ENCODE measurements at places on chromosomes 2 and 18.
A peak's percentile ranks its signal among the peaks of the same experiment; 100 is the strongest.

- DNase-seq, result no peak
These were observed 367.4 kb upstream of the CDH20 start for GRCh38 chr18:60965856-60966255.

DNA sequence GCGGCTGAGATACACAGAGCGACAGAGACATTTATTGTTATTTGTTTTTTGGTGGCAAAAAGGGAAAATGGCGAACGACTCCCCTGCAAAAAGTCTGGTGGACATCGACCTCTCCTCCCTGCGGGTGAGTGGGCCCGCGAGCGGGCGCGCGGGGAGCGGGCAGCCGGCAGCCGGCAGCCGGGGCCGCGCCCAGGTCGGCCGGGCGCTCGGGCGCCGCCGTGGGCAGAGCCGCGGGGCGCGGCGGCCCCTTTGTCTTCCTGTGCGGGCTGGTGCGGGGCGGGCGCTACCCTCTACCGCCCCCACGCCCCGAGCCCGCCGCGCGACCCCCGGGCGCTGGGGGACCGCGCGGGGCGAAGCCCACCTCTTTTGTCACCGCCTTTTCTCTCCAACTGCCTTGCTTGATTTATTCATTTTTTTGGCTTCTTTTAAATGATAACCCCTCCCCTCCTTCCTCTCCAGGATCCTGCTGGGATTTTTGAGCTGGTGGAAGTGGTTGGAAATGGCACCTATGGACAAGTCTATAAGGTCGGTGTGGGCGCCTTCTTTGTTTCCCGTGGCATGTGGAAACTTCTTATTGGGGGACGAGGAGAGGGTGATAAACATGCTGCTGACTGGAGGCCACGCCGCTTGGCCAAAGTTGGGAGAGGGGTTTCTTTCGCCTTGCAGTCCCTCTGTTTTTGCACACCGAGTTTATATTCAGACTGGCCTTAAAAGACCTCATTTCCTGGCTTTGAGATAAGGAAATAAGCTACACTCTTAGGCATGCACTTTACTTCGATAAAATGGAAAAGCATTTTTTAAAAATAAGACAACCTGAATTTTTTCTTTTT, 722 bp downstream of the MAP4K4 start:
- no peak for DNase-seq

- DNase-seq, result no peak
These were observed 2110.3 kb upstream of the CELF4 start for GRCh38 chr18:39675906-39676305.

DNA sequence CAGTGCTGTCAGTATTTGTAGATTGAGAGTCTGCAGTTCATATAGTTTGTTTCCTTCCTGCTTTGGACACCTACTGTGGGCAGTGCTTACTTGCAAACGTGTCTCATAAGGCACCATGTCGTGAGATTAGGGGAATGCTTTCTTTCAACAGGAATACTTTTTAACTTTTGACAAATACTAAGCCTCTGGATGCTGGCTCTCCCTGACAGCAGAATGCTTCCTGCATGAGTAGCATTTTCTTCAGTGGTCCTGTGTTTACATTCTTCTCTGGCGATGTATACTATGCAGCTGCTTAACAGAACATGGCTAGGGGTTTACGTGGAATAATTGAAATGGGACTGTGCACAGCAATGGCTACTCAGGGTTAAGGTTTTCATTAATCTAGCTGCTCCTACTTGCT, 807.5 kb downstream of the MBD2 start:
- no peak for DNase-seq

DNA sequence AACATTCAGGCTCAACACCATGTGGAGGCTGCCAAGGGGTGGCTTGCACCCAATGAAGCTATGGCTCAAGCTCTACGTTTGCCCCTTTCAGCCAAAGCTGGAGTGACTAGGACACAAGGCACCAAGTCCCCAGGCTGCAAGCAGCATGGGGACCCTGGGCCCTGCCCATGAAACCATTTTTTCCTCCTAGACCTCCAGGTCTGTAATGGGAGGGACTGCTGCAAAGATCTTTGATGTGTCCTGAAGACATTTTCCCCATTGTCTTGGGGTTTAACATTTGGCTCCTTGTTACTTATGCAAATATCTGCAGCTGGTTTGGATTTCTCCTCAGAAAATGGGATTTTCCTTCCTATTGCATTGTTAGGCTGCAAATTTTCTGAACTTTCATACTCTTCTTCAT, 51.0 kb downstream of the PDE1A start:
- DNase-seq, result no peak

GRCh38 chr2:145007093-145007959, 487.4 kb upstream of the ZEB2 start:
- DNase-seq, result no peak

GRCh38 chr2:39865751-39866150, 86.7 kb upstream of the THUMPD2 start:
- no peak for DNase-seq

DNA sequence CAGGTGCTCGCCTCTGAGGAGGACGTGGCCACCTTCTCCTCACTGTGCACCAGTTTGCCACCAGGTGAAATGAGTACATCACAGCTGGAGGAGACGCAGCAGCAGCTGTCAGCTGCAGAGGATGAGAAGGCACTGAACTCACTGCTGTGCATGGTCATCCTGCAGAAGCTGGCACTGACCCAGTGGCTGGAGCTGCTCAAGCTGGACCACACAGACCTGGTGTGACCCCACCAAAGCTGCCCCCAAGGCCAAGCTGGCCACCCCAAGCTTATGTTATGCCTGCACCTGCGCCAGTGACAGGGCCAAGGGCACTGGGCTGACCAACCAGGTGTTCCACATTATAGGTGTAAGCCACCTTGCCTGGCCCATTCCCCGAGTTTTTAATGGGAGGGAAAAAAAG, 19.3 kb downstream of the CLK1 start:
- DNase-seq, result no peak

- no peak for DNase-seq
These were observed 144.5 kb downstream of the BCL11A start for GRCh38 chr2:60408811-60409530.

DNA sequence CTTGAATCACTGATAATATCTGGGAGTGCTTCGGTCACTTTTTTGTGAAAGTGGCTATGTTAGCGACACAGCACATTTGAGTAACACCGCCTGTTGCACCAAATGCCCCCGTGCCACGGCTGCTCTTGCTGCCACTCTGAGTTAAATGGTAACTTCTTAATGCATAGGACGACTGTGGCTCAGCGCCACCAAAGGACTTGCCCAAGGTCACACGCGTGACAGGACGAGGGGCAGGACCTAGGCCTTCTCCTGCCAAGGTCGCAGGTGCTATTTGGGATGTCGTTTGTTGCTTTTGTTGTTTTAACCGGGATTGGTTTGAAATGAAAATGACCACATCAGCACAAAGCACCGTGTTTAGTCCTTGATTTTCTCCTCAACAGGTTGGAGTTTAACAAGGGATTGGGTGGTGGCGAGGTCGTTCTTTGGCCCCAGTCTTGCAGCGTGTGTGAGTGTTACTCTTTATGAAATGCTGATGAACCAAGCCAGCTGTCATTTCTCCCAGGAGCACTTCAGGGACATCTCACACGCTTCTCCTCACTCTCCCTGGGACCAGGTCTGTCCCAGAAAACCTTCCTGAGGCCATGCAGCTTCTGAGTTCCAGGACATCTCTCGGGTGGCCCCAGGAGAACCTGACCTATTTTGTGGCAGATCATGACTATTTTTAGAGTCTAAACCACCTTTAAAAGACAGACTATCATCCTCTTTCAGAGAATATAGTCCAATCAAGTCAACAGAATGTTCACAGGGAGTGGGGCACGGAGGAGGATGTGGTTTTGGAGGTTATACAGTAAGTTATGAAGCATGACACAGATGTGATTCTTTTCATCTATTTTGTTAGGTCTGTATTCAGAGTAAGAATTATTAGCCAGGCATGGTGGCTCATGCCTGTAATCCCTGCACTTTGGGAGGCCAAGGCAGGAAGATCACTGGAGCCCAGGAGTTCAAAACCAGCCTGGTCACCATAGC, 49.9 kb downstream of the MTCL1 start:
- DNase-seq, result no peak

GRCh38 chr2:216920143-216920876, 60.4 kb upstream of the TNP1 start:
- DNase-seq, result no peak

GRCh38 chr2:227772932-227773331, 27.2 kb downstream of the SCYGR8 start:
- no peak for DNase-seq

DNA sequence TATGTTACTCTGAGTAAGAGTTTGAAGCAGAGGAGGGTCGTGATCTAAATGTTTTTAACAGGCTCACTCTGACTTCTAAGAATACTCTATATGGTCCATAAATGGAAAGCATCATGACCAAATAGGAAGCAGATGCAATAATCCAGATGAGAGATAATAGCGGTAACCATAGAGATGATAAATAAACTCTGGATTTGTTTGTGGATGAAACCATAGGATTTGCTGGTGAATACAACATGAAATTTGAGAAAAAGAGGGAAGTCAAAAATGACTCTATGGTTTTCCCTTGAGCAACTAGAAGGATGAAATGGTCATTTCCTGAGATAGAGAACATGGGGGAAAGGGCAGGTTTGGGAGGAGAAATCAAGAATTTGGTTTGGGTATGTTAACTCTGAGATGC, 3.9 kb downstream of the HEATR5B start:
- DNase-seq, result no peak

DNA sequence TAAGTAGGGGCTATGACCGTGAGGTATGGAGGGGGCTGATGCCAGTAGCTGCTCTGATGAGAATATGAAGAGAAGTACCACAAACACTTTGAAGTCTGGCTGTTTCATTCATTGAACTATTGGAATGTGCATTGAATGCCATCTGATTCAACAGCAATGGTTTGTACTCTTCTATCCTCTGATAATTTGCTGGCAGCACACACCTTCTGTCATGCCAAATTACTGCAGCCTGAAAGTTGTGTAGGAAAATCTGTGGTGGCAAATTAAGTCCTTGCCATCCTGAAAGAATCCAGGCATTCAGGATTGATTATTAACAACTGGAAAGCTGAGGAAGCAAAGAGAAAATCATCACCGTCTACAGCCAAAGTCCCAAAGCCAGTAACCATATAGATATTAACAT, 711.2 kb downstream of the NRXN1 start:
- no peak for DNase-seq

- DNase-seq, result no peak
These were observed 58.1 kb downstream of the NCKAP1 start for GRCh38 chr2:182980115-182980514.

- no peak for DNase-seq
These were observed 267.4 kb downstream of the LNPK start for GRCh38 chr2:175734686-175735085.

DNA sequence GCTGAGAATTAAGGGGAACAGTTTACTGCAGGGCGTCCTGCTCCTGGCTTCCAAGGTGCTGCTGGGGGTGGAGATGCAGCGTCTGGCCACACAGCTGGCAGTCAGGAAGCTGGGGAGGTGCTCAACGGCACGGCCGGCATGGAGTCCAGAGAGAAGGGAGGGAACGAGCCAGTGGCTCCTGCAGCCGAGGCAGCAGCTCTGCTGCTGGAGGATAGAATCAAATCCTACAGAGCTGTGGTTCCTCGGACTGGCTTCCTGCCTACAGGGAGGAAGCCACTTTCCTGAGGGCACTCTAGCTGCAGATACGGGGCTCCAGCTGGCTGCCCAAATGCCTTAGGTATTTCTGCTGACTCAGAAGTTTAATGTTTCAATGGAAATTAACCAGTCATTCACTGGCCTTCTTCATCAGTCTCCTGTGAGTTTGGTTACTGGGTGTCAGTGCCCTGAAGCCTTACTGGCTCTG, 266.3 kb downstream of the TWIST2 start:
- DNase-seq, result no peak

- DNase-seq, result peak; percentile 3
These were observed 98.2 kb upstream of the B3GNT7 start for GRCh38 chr2:231297108-231297908.

DNA sequence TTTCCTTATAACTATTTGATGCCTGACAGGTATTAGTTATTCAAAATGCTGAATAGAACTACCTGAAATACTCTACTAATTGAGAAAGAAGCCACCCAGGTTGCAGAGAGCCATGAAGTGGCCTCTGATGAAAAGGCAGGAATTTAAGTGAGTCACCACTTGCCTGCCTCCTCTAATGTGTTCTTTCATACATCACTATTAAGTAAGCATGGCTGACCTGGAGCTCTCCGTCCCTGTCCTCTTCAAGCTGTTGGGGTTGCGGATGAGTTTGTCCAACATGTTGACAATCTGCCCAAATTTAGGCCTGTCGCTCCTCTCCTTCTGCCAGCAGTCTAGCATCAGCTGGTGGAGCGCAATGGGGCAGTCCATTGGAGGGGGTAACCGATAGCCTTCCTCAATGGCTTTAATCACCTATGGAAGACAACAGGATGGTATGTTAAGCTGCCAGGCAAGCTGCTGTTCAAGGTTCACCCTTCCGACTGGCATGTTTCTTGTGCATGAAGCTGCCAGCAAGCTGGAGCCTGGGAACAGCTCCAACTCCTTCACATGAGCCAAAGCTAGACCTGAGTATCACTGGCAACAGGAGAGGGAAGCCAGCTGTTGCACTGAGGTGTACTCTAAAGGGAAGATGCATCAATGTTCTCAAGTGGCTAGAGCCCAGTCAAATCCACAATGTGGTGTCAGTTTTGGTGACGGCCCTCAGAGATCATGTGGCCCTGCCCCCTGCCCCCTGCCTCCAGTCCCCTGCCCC, 142.2 kb downstream of the EPHA4 start:
- DNase-seq, result no peak

DNA sequence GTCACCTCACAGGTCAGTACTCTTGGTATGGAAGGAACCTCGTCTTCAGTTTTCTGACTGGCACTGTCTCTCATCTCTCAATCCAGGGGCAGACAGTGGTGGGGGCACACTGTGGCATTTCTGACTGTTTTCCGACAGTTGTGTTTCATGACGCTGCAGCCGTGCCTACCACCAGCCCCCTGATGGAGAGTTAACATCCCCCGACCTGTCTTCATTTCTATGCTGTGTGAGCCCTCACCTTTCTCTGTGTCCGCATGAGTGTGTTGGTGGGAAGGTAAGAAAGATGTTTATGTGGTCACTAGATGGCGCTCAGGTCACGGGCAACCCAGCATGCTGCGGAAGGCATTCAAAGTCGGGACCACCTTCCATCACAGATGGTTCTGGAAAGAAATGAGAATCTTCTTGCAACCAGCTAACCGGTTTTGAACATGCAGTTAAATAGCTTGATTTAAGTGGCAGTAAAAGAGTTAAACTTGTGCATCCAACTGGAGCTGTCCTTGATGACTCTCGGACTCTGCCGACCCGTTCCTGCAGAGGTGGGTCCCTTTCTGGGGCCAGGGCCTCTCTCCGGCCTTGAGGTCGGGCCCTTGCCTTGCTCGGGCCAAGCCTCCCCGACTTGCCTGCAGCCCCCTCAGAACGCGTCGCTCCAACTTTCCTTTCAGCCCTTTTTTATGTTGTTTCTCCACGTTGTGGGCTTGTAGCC, 92.4 kb downstream of the DYSF start:
- no peak for DNase-seq

DNA sequence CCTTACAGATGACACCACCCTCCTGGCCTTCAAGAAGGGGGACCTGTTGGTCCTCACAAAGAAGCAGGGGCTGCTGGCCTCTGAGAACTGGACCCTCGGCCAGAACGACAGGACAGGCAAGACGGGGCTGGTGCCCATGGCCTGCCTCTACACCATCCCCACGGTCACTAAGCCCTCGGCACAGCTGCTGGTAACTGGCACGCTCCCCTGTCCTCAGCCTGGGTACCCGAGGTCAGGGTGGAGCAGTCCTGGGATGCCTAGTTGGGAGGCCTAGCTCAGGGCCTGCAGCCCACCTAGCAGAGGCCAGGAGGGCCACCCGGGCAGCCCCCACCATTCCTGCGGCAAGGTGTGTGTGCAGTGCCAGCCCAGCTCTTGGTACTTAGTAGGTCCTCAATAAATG, 16.3 kb upstream of the GPR17 start:
- no peak for DNase-seq

GRCh38 chr2:219273937-219274336, 5.2 kb upstream of the DNAJB2 start:
- DNase-seq, result no peak

All from stimulated activated CD8-positive, alpha-beta memory T cell treated with anti-CD3 and anti-CD28 coated beads, Interleukin-15, amount 100 ng/mL, for 24 hours (primary cell).